ENCODE measurements at places on chromosomes 7 and 10.

GRCh38 chr10:37754538-37755323 lies 102.7 kb downstream of the ZNF248 start:
- no peak for DNase-seq

- peak; percentile 32 for DNase-seq
Observed at GRCh38 chr7:125061776-125062397, 132.3 kb upstream of the POT1 start.

- DNase-seq = no peak
Observed at GRCh38 chr7:143261901-143262300, 1.3 kb upstream of the GSTK1 start.

GRCh38 chr7:5429253-5429856 lies 5.7 kb upstream of the TNRC18 start:
- DNase-seq = no peak

DNA sequence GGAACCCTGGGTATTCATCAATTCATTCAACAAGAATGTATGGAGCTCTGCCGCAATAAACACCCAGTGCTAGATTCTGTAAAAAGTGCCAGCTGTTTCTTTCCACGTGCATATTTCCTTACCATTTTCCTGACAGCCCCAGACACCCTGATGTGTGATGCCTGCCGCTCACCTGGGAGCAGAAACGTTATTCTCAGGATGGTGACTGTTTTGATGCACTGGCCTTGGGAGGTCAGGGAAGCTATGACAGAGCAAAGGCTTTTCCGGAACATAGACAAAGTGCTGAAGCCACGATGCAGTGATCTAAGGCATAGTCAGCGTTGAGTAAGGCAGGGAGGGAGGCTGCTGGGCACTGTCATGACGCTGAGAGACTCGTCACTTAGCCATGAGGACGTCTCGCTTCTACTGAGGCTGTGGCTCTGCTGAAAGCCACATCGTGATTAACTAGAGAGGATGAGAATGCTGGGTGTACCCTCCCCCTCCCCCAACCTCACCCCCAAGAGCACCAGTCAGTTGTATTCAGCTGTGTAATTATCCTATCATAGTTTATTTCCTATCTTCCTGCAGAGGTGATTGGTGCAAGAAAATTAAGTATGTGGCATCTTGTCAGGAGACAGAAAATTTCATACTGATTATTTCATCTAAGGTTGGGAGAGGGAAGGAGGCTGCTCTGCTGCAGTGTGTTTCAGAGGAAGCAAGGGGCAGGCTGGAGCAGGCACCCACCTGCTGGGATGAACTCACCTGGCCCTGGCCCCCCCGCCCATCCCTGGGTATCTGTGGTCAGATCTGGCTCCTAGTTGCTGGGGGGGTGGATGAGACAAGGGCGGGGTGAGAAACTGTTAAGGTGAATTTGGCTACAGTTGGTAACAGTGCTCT lies 48.8 kb upstream of the SMNDC1 start:
- DNase-seq = peak; percentile 58

DNA sequence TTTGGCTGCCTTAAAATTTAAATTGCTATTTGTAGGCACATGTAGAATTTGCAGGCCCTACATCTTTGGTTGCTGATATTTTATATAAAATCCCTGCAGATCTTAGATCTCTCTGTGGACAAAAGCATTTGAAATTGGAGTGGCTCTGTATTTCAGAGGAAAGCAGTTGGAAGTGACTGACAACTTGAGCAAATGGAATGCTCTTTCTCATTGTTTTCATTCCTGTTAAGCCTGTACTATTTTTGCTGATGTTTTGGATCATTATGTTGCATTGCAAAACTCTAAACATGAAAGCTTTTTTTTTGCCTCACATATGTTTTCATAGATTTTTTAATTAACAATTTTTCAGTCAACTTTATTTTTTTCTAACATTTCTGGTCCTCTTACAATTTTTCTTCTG lies 251.2 kb upstream of the MDFIC start:
- no peak for DNase-seq

GRCh38 chr10:37535459-37536246 lies 321.8 kb downstream of the ZNF248 start:
- no peak for DNase-seq

DNA sequence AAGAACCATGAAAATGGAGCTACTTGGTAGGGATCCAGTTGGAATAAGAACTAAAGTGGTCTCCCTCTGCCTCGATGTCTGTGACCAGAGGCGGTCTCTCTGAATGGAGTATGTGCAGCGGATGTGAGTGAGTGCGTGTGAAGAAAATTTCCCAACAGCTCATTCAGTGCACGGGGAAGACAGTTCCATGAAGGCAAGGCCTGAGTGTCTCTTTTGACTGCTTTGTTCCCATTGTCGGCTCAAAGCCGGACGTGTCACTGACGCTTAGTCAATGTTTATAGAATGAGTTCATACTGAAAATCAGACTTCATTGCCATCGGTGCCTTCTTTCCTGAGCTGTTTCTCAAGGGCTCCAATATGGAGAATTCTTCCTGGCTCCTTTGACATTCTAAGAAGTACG lies 55.3 kb upstream of the GRB10 start:
- DNase-seq = no peak

GRCh38 chr7:77276120-77276519 lies 76.5 kb upstream of the FGL2 start:
- DNase-seq = no peak

DNA sequence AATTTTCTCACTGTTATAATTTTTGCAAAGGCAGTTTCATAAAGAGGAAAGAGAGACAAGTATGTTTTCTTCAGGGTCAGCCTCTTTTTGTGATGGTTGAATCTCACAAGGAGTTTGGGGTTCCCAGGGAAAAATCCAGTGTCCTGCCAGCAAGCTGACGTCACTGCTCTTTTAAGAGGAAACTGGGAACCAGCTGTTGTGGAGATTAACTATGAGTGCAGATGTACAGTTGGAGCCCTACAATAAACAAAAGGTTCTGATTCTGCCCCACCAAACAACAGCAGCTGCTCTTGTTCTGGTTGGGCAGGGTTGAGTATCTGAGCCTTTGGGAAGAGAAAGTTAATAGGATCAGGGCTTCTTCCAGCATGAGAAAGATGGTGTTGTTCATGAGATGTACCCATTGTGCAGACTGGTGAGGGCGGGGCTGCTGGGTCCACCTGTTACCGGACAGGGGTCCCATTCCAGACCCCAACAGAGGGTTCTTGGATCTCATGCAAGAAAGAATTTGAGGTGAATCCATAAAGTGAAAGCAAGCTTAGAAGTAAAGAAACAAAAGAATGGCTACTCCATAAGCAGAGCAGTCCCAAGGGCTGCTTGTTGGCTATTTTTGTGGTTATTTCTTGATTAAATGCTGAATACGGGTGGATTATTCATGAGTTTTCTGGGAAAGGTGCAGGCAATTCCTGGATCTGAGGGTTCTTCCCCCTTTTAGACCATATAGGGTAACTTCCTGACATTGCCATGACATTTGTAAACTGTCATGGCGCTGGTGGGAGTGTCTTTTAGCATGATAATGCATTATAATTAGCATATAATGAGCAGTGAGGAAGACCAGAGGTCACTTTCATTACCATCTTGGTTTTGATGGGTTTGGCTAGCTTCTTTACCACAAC lies 12.5 kb downstream of the PRF1 start:
- DNase-seq = no peak

DNA sequence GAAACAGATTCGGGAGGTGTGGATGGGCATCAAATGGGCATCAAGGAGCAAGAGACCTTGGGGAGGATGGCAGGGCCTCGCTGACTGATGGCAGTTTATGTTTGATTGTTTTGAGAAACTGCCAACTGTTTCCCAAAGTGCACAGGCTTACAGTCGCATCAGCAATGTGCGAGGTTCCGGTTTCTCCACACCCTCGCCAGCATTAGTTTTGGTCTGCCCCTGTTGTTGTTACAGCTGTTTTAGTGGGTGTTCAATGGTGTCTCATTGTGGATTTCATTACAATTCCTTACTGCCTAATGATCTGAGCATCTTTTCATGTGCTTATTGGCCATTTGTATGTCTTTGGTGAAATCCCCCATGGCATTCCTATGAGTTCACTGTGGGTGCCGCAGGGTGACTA lies 24.4 kb downstream of the AKR1E2 start:
- no peak for DNase-seq

GRCh38 chr7:47007471-47007870 lies 574.4 kb downstream of the TNS3 start:
- DNase-seq = no peak

- DNase-seq = no peak
Observed at GRCh38 chr7:107890493-107890961, 456 bp upstream of the DLD start.

GRCh38 chr10:23337616-23338015 lies 7.0 kb downstream of the C10orf67 start:
- no peak for DNase-seq

- DNase-seq = no peak
Observed at GRCh38 chr10:11266426-11266825, 248.8 kb downstream of the CELF2 start.

DNA sequence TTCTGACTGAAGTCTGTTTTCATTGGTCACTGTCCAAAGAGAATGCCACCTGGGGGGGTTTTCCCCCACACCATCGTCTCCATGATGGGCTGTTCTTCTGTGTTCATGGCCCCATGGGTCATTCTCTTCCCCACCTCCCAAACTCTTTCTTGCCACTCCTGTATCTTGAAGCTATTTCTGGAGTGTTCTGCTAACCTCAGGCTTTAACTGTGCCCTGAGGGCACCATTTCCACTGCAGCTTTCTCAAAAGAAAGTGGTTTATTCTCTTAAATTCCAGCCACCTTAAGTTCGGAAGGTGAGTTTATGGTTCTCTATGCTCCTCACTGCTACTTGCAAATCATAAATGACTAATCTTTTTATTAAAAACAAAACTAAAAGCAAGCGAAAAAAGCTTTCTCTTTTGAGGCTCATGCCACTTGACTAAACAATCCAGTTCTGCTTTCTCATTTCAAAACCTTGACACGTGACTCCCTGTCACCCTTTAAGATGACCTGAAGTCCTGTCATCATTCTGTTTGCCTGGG lies 7.4 kb upstream of the APBB1IP start:
- DNase-seq = no peak

GRCh38 chr7:48742079-48742798 lies 182.1 kb upstream of the CDC14C start:
- no peak for DNase-seq

DNA sequence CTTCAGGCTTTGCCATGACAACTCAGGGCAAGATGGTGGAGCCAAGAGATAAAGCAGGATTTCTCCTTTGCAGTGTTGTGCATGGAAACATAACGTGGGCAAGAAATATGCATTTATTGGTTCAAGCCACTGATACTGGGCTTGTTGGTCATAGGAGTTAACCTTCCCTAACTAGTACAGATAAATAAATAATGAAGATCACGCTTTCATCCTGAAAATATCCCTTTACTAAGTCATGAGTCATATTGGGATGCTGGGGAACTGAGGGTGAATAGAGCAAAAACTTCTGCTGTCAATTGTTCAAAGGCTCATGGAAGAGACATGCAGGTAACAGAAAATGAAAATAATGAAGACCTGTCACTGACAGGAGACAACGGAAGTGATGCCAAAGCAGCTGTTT lies 55.5 kb downstream of the TES start:
- DNase-seq = no peak

DNA sequence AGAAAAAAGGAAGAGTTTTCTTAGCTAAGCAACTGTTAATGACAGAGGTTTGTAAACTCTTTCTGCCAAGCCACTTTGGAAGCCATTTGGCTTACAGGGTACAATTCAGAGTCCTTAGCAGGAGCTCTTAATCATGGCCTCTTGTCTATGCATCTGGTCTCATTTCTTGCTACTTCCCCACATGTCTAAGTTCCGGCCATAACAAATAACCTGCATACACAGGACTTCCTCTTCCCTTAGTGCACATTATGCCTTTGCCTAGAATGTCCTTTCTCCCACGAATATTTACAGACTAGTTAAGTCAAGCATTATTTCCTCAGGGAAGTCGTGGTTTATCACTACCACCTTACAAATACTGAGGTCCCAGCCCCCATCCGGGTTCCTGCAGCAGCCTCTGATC lies 8.6 kb upstream of the UPF2 start:
- DNase-seq = no peak

DNA sequence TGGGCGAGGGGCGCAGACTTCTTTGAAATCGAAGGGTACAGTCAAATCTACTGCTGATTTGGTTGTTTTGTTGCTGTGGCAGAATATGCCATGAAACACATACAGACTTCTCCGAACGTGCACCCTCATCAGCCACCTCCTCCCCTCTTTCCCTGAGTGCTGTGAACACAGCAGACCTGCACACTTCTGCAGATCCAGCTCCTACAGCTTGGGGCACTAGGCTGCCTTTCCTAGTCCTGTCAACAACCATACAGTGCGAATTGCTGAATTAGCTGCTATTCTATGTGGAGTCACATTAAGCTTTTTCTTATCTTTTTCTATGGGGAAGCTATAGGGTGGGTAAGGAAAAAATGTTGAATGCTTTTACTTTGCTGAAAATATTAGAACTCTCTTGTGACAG lies 57.5 kb downstream of the COL17A1 start:
- no peak for DNase-seq

DNA sequence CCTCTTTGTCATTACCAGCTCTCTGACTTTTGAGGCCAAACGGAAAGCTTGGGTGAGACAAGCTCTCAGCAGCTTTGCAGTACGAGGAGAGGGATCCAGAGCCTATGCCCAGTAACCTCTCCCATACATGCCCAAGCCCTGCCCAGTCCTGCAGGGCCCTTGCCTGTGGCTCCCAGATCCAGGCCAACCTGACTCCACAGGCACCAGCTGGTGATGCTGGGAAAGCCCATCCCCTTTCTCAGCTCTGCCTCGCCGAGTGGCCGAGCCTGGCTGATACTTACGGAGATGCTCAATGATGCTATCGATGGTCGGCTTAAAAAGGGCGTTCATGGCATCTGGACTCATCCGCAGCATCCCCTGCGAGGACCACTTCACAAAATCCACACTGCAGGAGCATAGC lies 55.4 kb downstream of the PNLIPRP2 start:
- no peak for DNase-seq

GRCh38 chr7:35553519-35553918 lies 141.4 kb downstream of the HERPUD2 start:
- DNase-seq = no peak

Measured in epithelial cell of proximal tubule (primary cell).